Amniotic stem cell (primary cell): ENCODE measurements at places on chromosomes 5 and 9.
A peak's percentile ranks its signal among the peaks of the same experiment; 100 is the strongest.

DNA sequence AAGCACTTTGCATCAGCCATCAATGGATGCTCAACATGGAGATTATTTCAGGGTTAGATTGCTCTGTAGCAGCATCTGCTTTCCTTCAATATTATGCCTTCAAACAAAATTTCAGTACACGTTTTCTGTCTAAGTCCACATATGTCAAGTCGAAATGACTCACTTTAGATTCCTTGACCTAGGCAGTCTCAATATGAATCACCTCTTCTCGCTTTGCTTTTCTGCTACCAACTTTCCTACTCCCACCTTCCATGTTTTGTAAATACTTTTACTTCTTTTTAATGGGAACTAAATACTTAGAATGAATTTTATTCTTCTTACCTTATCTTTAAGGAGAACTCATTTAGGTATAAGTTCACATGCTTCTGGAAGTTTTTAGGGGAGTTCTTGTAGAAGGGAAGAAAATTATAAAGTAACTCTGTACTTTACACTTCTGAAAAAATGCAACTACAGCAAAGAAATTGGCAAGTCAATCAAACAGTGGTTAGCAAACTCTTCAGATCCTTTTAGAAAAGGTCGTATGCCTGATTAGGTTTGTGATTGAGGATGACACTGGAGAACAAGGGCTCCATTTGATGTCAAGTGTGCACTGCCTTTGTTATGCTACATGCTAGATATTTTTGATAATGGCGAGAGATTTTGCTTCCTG, 478.5 kb upstream of the SMARCA2 start:
- DNase-seq, result no peak

GRCh38 chr9:131423171-131423581, 29.3 kb downstream of the PRRC2B start:
- peak; percentile 68 for DNase-seq

- no peak for DNase-seq
Measured at GRCh38 chr5:165805756-165806155, 2300.3 kb downstream of the MAT2B start.

- DNase-seq, result no peak
Measured at GRCh38 chr9:1880038-1880565, 135.0 kb upstream of the SMARCA2 start.

DNA sequence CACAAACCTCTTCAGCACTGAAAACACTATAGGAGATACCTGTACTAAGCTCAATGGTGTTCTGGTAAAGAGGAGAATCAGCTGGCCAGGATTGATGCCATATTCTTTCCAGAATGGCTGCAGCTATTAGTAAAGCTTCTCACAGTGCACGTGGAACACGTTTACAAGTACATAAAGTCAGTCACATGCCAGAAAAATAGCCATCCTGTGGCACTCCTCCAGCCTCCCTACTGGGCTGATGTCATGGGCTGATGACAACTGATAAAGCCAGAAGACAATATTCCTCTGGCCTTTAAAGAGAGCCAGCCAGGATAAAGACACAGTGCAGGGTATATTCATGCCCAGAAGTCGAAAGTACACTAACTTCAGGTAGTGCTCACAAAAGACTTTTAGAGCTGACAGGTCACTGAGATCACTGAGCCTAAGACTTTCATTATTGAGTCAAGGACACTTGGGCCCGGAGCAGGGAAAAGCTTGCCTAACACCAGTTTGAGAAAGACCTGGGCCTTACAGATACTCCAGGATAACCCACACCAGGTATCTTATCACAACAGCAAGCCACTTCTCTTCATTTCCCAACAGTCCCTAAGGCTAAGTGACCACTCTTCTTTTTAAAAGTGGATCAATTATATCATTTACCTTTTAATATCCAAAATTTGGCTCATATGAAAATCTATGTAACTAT, 29.4 kb downstream of the ABITRAM start:
- DNase-seq, result no peak

GRCh38 chr5:80243567-80243966, 12.3 kb downstream of the SERINC5 start:
- DNase-seq, result no peak

DNA sequence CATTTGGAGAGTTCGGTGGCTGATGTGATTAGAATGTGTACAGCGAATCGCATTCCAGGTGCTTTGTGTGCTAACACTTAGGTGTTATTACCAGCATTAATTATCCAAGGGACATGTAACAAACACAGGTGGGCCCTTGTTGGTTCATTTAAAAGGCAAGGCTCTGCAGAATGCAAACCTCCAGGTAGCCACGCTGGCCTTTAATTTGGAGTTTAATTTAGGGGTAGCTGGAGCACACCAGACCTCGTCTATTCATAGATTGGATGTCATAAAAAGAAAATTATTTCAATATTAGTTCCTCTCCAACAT, 191.1 kb downstream of the MAT2B start:
- DNase-seq, result no peak
